Thymus (tissue), 14 donors: ENCODE measurements at places on chromosomes 1 and 21. TPM values are rescaled to one million over a fixed set of nuclear protein-coding genes. Genes with fewer than 3 reads are reported as not detected.

Gene KCNK1
- total RNA-seq, result 0.66 TPM

Gene TFF2
- total RNA-seq, result not detected

Gene ERG
- total RNA-seq, result 3.9 TPM

Gene L1TD1
- total RNA-seq, result 0.42 TPM

Gene FCRL1
- 0.61 TPM for total RNA-seq

Gene IRF2BP2
- total RNA-seq, result 50.1 TPM

Gene PROX1
- total RNA-seq, result 0.33 TPM

DNA sequence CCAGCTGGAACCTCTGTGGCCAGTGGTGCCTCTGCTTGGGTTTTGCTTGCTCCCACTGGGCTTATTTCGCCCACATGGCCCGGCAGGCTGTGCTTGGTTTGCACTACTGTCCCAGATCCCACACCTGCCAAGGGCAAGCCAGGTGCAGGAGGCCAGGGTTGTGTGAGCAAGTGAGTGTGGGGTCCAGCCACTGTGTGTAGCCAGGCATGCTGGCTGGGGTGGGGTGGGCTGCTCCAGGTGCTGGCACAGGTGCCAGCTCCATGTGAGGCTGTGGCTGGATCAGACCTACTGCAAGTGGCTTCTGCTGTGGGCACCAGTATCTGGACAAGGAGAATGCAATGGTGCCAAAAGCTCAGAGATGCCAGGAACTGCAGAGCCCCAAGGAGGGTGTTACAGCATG lies 28.5 kb downstream of the RYR2 start:
- DNase-seq, result no peak

- no peak for DNase-seq
These were observed 378.5 kb downstream of the PLPP3 start for GRCh38 chr1:56200896-56201295.

- no peak for DNase-seq
These were observed 1.1 kb downstream of the TTC3 start for GRCh38 chr21:37074197-37074510.

DNA sequence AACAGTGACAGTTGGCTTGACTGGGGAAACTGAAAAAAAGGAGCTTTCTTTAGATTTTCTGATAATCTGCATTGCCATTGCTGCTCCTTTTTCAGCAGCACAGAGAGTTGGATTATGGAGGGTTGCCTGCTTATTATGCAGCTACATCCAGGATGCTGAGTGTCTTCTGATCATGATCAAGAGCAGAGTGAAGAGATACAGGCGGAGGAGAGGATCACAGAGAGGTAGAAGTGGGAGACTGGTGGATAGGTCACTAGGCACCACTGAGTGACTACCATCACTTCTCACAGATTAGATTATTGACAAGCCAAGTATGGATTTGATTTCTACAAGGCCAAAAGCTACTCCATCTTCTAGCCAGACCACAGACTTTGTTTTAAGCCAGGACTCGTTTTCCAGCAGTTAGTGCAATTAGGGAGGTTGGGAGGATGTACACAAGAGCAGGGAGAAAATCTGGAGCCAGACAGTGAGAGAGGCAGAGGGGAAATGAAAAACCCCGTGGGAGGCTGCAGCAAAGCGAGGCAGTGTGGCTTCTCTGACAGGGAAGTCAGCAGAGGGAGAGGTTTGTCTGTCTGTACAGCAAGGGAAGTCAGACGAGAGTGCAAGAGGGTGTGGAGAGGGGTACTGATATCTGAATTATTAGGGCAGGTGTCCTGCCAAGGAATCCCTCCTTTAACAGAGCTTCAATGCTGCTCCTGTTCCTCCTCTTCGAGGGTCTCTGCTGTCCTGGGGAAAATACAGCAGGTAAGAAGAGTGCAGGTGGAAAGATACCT lies at the start of gene CD1E:
TSS of gene CD1E (plus strand) at position 592 of the 773 bp plus-strand sequence. CDS start at position 687, 95 bp downstream.
- peak; percentile 56 for DNase-seq

GRCh38 chr1:183881387-183882131 lies 76.6 kb downstream of the RGL1 start:
- no peak for DNase-seq

GRCh38 chr1:65940126-65940525 lies 147.4 kb downstream of the PDE4B start:
- no peak for DNase-seq

DNA sequence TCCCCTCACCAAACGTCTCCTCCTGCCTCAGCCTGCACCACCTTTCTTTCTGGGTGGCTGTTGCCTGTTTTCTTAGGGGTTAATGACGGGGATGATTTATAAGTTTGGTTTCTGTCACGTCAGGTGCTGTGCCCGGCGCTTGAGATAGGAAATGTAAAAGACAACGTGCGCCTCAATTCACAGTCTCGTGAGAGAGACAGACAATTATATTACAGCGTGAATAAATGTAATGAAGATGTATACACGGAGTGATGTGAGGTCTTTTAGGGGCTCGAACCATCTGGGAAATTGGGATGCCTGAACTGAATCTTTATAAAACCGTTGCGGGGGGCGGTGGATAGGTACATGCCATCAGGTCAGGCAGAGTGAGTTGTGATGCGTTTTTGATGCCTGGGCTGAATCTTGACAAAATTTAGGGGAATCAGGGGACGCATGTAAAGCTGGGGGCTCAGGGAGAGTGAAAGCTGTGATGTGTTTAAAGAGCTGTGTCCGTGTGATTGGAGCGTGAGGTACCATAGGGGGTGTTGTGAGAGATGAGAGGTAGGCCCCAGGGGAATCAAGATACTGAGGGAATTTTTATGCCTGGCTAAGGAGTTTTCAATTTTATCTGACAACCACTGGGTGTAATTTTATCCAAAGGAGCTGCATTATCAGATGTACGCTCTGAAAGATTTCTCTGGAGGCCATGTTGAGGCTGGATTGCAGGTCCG lies 831 bp downstream of the TIPRL start:
- no peak for DNase-seq

- no peak for DNase-seq
These were observed 92.7 kb downstream of the LRRC8C start for GRCh38 chr1:89725631-89726030.

DNA sequence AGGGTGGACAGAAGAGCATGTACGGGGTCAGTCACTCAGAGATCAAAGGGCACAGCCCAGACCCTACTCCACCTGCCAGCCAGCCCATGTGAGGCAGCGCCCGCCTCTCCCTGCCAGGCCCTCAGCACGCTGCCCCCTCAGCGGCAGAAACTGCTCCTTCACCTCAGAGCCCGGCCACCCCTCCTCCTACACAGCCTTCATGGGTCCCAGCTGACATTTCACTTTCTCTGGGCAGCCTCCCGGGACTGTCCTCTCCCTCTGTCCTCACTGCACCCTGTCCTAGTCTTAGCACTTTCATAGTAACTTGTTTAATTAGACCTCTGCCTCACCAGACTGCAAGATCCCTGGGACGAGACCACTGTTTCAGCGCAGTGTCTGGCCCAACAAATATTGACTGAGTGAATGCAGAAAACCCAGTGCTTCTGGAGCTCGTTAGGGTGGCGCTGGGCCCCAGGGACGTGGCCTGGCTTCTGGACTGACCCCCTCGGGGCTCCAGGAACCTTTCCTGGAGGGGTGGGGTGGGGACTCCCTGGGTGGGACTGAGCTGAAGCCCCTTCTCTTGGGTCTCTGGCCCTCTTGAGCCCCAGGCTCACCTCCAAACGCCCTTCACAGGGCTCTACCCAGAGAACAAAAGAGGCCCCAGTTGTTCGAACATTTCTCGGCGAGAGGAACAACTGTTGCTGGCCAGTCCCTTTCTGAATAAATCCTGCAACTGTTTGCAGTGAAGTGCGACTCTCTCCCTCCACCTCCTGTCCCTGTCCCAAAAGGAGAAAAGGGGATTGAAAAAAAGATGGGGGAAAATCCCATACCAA lies 114.9 kb downstream of the CASZ1 start:
- DNase-seq, result no peak

- DNase-seq, result no peak
These were observed 279.9 kb upstream of the RUNX1 start for GRCh38 chr21:35328856-35329455.

DNA sequence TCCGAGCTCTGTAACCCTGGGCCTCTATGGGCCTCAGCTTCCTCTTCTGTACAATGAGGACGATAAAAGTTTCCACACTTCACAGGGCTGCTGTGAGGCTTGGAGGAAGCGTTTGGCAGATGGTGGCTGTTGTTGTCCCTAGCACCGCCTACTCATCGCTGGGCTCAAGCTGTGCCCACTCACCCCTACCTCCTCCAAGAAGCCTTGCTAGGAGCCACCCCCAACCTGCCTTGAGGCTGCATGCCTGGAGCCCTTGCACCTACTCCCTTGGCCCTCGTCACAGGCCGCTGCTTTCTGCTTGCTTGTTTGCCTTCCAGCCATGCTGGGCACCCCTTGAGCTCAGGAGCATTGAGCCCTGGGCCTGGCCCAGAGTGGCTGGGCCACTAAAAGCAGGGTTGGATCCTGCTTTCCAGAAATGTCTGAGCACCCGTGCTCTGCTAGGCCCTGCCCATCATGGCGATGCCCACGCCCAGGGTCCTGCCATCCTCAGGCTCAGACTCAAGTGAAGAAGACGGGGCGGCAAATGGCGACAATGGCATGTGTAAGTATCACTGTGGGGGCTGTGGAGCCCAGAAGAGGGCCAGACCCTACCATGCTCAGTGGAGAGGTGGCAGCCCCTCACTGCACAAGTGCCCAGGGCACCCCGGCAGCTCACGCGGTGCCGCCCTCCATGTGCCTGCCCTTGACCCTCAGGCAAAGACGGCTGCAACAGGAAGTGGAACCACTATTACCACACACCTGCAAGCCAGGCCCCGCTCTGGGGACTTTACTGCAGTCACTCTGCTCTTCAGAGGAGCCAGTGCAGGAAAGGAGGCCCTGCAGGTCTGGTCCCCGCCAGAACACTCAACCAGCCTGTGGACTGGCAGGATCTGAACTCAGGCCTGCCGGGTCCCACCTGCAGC lies 9.5 kb downstream of the SH3BGRL3 start:
- DNase-seq, result peak; percentile 78

DNA sequence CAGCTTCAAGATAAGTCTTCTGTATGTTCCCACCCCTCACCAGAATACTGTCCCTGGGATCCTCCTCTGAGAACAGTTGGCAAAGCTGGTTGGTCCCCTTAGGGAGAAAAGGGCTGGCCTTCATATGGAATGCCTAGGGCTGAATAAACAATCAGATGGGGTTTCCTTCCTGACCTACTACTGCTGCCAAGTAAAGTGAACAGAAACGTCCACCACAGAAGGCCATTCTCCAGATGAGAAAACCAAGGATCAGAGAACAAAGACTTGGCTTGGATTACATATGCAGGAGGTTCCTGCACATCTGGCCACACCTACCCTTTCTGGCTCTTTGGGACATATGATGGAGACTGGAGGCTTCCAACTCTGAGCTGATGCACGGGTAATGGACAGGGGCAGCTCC lies 194.5 kb downstream of the HIVEP3 start:
- DNase-seq, result no peak

GRCh38 chr1:109112056-109112651 lies 1.8 kb upstream of the ELAPOR1 start:
- DNase-seq, result no peak

DNA sequence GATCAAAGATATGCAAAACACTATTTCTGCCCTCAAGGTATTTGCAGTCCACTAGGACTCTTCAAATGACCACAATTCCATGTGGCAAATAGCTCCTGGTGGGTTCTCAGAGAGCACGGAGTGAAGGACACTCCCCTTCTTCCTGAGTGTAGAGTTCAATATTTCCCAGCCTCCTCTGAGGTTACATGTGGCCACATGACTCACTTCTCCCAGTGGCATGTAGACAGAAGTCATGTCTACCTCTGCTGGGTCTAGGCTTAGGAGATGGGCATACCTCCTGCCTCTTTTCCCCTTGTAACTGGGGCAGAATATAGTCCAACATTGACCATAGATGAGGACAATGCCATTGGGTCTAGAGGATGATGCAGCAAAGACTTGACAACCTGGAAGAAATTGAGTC lies 191.4 kb downstream of the MIS18A start:
- no peak for DNase-seq

GRCh38 chr1:161805399-161806197 lies 39.5 kb downstream of the ATF6 start:
- DNase-seq, result no peak

GRCh38 chr1:205497351-205497750 lies 7.1 kb upstream of the CDK18 start:
- no peak for DNase-seq

DNA sequence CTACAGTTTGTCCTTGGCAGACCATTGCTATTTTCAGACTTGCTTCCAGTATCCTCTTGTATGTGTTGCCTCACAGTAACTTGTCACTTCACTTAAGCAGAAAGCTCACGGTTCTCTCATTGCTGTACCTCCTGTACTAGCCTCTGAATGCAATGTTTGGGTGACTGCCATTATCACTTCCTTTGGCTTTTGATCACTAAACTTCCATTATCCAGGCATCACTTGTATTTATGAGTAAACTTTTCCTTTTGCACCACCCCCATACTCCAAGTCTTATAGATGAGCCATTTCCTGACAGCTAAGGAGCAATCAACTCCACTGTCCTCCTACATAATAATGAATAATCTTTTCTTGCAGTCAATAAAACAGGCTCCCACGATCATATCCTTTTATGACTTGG lies 255.3 kb downstream of the PDE4B start:
- DNase-seq, result no peak

- no peak for DNase-seq
These were observed 63.5 kb upstream of the EDN2 start for GRCh38 chr1:41547781-41548560.

GRCh38 chr1:16392740-16393569 lies 25.9 kb downstream of the SZRD1 start:
- DNase-seq, result no peak

DNA sequence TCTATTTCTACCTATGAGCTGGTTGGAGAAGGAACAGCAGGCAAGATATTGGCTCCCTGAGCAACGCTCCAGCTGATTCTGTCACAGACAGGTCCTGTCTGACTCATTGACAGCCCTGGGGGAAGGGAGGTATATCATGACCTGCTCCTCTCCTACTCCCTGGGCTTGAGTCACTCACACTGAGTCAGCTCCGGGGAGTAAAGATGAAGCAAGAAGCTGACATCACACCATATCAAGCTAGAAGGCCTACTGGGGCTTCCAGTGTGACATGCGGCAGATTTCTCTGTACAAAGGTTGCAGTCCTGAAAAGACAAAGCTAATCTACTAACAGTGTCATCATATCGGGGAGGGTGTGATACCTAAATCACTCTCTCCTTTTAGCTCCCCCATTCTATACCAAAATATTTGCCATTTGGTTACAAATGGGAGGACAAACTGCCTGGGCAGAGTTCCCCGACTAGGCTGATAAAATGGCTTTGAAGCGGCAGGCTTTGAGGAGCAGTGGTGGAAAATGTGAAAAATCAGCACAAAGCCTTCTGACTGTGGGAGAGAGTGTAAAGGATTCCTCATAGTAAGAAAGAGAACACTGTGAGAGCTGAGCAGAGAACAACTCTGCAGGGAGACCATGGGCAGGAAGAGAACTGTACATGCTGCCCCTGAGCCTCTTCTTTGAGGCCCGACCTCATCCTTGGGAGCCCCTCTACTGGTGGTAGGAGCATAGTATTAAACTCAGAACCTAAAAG lies 15.5 kb downstream of the PI4KB start:
- no peak for DNase-seq

GRCh38 chr1:175536369-175536768 lies 207.0 kb downstream of the TNR start:
- no peak for DNase-seq
